ENCODE measurements at places on chromosomes 2 and 18. TPM values are rescaled to one million over a fixed set of nuclear protein-coding genes. Genes with fewer than 3 reads are reported as not detected.

PROKR1 gene
- not detected for total RNA-seq

AMER3 gene
- not detected for total RNA-seq

DNA sequence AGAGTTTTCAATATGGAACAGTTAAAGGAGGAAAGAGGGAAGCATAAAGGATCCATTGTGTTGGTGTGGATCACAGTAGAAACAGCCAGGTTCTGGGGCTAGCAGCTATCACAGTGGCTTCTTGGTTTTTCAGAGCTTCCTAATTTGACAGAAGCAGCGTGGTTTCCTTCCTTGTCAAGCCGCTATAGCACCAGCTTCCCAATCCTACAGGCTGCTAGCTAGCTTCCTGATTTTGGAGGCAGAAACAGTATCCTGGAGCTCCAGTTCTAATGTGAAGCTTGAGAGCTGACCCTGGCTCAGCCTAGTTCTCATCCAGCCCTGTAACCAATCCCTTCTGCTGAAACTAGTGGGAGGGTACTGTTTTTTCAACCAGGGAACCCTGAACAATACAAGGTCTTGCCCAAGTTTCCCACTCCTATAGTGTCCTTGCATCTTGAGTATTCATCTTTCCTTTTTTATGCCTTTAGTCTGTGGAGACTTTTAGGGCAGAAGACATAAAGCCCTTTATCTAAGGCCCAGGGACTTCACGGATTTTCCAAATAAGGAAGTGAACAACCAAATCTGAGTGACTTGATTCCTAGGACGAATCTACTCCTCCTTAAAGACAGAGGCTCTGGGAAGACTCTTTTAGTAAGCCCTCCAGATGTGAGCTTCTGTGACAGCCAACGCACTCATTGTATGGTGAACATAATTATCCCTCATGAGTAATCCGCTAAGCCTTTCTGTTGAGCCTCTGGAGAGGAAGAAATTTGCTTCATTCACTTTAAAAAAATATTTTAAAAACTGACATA, 33.8 kb downstream of the CCDC93 start:
- DNase-seq = no peak

DNA sequence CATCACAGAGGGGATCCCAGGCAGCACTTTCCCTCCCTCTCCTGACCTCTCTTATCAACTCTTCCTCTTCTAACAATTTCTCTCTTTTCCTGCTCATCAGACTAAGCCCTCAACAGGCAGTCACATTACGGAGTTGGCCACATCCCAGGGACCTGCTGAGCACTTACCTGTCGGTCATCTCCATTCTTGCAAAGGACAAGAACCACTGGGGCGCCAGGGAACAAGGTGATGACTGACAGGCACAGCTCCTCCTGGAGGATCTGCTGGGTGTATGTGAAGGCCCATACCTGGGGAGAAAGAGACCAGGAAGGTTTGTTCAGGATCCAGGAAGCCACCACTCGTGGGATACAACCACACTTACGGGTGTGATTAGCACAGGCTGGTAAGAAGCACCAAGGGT, 104.8 kb upstream of the CAPN13 start:
- DNase-seq = no peak

DNA sequence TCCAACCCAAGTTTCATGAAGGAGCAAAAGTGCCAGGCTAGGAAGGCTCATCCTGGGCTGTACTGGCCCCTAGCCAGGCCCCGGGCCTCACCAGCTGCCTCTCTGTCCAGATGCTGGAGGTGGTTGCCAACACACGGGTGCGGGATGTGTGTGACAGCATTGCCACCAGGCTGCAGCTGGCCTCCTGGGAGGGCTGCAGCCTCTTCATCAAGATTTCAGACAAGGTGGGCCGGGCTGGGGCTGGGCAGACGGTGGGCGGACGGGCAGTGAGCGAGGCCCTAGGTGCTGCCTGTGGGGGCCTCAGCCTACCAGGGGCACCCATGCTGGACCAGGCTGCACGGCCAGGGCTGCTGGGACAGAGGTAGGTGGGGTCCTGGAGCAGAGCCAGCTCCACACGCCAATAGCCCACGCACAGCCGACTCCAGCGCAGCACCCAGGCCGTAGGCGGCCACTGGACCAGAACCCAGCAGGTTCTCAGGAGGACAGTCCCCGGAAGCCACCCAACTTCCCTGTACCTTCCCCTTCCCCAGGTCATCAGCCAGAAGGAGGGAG, 11.8 kb upstream of the GPR17 start:
- no peak for DNase-seq

SERPINB12 gene
- total RNA-seq = not detected

DNA sequence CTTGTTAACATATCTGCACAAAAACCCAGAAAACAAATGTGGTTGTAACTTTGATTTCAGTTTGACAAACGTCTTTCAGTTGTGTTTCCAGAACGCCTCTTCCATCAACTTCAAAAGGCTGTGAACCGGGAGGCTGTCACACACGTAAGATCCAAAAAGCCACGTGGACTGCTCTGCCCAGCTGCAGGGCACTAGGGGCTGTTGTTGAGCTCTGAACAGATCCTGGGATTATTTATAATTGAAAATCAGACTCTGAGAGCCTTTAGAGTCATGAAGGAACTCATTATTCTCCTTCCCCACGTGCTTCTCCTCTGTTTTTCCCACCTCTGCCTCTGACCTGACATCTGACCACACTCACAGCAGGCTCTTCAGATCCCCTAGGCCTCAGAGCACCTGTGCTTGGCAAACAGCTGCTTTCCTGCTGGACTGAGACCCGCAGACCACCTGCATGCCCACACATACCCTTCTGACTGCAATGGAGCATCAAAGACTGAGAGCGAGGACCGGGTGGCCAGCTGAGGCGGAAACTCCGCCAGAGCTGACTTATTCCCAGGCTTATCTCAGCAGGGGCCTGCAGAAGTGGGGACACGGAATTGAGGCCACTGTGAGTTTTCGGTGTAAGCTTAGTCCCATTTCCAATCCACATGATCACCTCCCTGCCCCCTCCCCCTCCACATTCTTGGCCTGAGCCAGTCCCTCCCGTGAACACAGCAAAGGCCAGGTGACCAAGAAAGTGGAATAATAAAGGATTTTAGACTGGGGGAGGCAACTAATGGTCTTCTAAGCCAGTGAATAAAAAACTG, 114.8 kb downstream of the ATL2 start:
- DNase-seq = no peak

- DNase-seq = no peak
These were observed 167.2 kb upstream of the REV1 start for GRCh38 chr2:99656994-99657393.

DNA sequence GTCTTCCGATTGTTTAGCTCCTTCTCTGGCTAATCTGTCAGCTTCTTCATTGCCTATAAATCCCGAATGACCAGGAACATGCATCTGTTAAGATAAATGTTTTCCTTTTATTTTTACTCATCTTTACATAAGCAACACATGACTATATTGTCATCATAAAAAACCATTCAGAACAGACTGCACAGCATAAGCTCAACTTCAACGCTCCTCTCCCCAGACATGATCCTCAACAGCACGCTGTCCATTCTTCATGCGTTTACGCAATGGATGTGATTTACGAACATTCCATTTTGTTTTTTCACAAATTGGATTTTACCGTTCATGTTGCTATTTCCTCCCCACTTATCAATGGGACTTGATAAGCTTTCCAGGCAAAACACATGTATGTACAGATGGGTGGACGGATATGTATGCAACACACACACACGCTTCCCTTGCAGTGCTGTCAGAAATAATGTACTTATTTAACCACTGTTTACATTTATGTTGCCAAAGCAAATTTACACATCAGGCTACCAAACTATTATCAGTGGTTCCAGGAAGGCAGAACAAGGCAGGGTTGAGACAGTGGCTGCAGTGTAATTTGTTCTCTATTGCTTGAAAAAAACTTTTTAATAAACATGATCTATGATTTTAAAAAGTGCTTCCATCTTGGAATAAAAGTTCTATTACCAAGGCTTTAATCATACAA, 12.2 kb downstream of the RNASEH1 start:
- DNase-seq = no peak

GRCh38 chr18:70499218-70499691, 210.4 kb downstream of the SOCS6 start:
- DNase-seq = peak; percentile 16

LRRC30 gene
- not detected for total RNA-seq

GRCh38 chr2:209556354-209556961, 132.6 kb downstream of the MAP2 start:
- no peak for DNase-seq

TCF7L1 gene
- not detected for total RNA-seq

All from natural killer cell (primary cell).